Activated CD8-positive, alpha-beta memory T cell treated with anti-CD3 and anti-CD28 coated beads, Interleukin-2, amount 50 U/mL, for 4 hours (primary cell): ENCODE measurements at places on chromosomes 11 and 22.
A peak's percentile ranks its signal among the peaks of the same experiment; 100 is the strongest.

- peak; percentile 27 for DNase-seq
These were observed 1.0 kb downstream of the ZBTB16 start for GRCh38 chr11:114060392-114061047.

GRCh38 chr11:65563601-65564000 lies 5.4 kb upstream of the LTBP3 start:
- DNase-seq = no peak

GRCh38 chr11:71465054-71465453 lies 12.1 kb downstream of the NADSYN1 start:
- no peak for DNase-seq

DNA sequence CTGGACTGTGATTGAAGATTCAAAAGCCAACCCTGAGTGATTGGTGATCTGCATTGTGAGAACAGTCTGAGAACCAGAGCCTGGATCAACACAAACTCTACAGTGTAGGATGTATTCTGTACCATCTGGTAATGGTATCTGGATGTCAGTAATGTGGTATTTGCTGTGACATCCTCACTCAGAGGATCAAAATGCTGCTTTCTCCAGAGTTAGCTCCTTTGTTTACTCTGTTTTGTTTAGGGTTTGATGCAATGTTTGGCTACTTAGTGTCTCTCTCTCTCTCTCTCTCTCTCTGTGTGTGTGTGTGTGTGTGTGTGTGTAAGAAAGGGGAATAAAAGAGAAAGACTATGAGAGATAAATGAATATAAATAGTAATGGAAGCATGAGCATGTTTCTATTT lies 24.3 kb downstream of the CASP4 start:
- no peak for DNase-seq

DNA sequence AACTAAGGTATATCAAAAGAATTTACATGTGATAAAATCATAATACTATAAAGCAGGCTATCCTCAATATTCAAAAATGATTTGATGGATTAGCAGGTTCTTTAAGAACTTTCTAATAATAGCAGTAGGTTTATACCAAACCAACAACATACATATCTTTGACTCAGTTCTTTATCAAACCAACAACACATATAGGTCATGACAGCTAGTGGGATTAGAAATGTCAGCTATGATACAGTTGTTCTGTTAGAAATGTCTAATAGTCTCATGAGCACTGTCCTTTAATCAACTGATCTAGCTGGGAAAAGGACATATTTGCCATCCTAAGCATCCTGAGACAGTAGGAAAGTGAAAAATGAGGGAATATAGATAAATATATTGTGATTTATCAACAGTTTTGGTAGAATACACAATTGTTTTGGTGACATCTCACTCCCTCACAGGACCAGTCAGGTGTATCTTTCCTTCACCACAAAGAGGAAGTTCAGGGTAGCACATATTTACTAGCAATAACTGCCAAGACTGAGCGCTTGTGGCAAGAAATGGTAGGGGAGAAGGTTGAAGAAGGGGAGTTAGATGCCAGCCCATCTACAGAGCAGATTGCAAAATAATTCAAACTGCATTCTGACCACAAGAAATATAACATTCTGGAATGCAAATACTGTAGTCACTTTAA lies 90.8 kb upstream of the APOA1 start:
- DNase-seq = no peak

DNA sequence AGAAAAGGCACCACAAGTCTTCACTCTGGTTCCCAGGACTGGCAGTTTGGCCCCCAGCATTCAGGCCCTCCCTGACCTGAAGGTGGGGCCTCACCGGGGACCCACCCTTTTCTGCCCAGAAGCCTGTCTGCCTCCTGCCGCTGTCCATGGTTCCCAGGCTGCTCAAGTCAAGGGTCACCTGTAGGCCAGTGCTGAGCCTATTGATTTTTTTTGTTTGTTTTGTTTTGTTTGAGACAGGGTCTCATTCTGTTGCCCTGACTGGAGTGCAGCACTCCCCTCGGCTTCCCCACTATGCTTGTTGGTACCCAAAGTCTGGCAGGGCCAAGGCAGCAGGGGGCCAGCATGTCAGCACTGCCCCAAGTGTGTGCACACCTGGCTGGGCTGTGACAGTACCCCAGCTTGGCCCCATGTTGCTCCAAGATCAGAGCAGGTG lies 11.0 kb upstream of the MED17 start:
- no peak for DNase-seq

DNA sequence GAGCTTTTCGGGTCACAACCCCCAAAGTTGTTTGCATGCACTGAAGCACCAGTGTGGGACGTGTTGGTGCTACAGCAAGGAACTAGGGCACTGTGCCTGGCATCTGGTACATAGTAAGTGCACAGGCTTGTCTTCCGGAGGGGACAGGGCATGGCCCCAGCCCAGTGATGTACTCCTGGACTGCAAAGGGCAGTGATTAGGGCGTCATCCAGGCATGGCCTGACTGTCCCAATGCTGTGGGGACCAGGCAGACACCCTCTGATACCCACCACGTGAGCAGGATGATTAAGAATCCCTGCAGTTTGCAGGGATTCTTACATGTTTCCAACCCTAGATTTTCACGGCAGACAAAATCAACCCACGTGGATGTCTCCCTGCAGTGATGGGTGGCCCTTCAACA lies 50.0 kb upstream of the RFPL3 start:
- no peak for DNase-seq

GRCh38 chr11:79083352-79083751 lies 357.5 kb downstream of the TENM4 start:
- no peak for DNase-seq

GRCh38 chr11:45451766-45452440 lies 165.8 kb upstream of the SYT13 start:
- DNase-seq = no peak

DNA sequence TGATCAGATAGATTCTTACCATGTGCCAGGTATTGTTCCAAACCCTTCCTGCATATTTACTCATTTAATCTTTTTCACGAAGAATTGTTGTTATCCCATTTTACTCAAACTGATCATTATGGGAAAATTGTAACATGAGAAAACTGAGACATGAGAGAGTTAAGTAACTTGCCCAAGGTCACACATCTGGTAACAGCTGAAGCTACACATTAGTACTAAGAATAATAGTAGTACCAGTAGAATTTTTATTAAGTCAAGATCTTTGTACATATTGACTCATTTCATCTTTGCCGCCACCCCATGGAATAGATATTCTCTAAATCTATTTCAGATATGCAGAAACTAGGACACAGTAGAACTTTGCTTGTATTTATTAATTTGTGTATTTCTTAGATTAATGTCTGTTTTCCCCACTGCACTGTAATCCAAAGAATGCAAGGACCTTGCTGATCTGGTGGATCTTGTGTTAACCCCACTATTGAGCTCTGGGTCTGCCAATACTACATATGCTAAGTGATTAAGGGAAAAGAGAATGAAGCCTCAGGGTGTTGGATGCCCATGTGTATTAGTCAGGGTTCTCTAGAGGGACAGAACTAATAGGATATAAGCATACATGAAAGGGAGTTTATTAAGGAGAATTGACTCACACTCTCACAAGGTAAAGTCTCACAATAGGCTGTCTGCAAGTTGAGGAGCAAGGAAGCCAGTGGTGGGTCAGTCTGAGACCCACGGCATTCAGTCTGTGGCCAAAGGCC lies 72.8 kb downstream of the PARVA start:
- DNase-seq = no peak

GRCh38 chr11:109123816-109124787 lies 297.9 kb upstream of the C11orf87 start:
- no peak for DNase-seq

- DNase-seq = no peak
These were observed 7.7 kb downstream of the SLC37A2 start for GRCh38 chr11:125070699-125071254.

GRCh38 chr11:64021757-64022093 lies 14.0 kb upstream of the FLRT1 start:
- no peak for DNase-seq

GRCh38 chr11:124113890-124114289 lies 1.4 kb upstream of the VWA5A start:
- DNase-seq = no peak

DNA sequence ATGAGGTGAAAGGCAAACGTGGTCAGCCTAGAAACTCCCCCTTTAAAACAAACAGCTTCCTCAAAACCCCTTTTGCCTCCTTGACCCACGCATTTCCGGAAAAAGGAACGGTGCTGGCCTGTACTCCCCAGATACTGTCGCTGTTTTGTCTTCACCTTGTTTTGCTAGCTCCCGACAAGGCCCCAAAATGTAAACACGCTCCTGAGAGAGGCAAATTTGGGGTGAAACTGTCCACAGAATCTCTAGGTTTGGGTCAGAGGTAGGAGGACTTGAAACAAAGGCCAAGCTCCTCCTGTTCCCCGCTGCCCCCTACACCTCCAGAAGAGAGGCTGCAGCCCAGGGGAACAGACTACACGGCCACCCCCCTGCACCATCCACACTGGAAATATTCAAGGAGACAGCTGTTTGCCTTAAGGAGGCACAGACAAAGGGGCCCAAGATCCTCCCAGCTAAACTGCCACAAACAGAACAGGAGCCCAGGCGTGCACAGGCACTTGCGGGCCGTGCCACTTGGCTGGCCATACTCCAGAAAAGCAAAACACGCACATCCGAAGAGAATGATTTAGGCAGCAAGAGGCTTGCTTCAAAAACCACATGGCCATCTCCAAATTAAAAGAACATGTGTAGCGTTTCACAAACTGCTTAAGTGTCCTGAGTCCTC lies 160.5 kb upstream of the GRK3 start:
- no peak for DNase-seq

- no peak for DNase-seq
These were observed 33.6 kb downstream of the OSBP start for GRCh38 chr11:59582006-59582405.

DNA sequence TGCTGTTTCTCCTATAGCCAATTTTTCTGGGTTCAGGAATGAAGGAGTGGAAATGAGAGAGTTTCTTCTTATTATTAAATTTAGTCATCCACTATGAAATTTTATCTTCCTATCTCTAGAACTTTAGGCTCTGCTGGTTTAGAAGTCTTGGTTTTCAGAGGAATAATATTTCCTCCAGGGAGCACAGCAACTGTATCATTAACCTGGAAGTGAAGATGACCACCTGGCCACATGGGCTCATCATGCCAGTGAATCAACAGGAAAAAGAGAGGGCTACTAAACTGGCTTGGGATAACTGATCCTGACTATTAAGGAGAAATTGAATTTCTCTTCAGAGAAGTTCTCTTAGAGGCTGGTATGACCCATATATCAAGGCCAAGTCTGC lies 44.4 kb downstream of the ADM start:
- no peak for DNase-seq

GRCh38 chr11:130413405-130414106 lies 14.9 kb downstream of the ADAMTS8 start:
- DNase-seq = no peak

- no peak for DNase-seq
These were observed 38.5 kb upstream of the GALNT18 start for GRCh38 chr11:11660363-11660740.

DNA sequence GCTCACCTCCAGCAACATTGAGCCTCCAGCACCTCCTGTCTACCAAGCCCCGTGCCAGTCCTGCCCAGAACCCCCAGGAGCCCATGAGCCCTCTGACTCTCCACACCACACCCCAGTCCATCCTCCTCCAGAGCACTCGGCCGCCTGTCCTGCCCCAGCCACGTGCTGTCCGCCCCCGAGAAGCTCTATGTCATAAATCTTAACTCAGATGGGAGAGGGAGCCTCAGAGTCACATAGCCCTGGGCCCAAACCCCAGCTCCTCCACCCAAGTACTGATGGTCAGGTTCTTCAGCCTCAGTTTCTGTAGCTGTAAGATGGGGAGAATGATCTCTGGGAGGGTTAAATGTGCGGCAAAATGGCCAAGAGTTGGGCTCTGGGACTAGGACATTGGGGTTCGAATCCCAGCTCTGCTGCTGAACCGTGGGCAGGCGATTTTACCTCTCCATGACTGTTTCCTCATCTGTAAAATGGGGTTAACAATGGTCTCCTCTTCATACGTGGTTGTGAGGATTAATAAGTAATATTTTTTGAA lies 27.8 kb downstream of the CYTH4 start:
- DNase-seq = no peak

- DNase-seq = no peak
These were observed 7.4 kb upstream of the CCDC34 start for GRCh38 chr11:27370374-27370773.

GRCh38 chr11:12121517-12121916 lies 11.1 kb downstream of the MICAL2 start:
- DNase-seq = no peak

DNA sequence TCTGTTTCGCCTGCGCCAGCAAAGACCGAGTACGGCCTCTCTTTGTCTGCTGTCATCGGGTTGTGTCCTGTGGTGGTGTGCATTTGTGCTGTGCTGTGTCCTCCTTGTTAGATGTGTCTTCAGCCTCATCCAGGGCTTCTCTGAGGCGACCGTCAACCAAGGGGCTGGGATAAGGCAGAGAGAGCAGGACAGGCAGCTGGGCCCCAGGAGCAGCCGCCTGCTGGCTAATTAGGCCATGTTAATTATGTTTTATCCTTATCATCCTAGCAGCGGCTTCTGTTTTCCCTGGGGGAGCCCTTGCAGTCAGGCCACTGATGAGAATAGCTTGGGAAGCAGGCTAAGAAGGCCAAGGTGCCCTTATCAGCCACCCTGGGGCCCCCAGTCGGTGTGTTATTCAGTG lies 40.7 kb upstream of the TTC12 start:
- DNase-seq = no peak

GRCh38 chr11:122918734-122919133 lies 36.2 kb downstream of the JHY start:
- DNase-seq = no peak

DNA sequence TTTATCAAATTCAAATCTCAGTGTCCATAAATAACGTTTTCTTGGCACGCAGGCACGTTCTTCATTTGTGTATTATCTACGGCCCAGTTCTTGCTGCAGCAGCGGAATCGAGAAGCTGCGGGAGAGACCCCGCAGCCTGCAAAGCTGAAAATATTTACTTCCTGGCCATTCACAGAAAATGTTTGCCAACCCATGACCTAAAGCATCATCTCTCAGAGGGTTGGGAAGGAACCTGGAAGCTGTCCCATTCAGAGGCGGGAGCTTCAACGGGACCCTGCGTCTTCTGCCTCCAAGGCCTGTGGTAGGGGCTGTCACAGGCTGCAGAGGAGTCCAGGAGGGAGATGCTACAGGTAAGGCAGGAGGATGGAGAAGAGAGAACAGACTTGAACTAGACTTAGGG lies 319.2 kb downstream of the MN1 start:
- DNase-seq = no peak

- no peak for DNase-seq
These were observed 111.1 kb downstream of the MYO18B start for GRCh38 chr22:25853078-25853477.

DNA sequence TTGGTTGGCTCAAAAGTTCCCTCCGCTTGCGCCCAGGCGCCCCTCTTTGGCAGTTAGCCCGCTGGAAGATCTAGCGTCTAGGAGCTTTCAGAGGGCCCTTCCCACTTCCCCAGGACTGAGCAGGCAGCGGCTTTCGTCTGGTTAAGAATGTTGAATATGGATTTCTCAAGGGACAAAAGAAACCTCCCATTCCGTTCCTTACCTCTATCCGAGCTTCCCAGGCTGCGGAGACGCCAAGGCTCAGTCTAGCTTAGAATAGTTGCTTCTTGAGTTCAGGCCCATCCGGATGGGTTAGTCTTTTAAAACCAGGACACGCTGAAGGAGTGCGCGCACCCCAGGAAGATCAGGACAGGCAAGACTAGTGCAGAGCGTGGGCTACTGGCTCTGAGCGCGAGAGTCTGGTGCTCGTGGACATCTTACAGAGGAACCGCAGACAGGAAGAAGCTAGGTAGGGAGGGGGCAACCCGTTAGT lies 1.6 kb downstream of the NELL1 start:
- no peak for DNase-seq
